ENCODE measurements at places on chromosomes 6 and 20.

DNA sequence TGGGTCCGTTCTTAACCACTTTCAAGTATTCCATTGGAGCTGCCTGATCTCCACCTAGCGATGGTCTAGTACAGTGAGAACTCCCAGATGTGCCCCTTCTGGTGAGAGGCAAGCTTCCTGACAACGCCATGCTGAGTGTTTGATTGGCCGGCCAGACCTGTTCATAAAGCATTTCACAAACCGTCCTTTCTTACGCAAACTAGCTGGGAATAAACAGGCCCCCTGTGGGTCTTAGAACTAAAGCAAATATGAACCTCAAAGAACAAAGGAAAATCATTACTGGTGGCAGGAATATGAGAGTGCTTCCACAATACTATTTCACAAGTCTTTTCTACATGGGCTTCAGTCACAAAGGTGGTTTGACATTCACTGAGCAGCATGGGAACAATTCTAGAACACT is 15.6 kb upstream of the GCNT2 start:
- no peak for DNase-seq

GRCh38 chr6:137246791-137247202 is 27.6 kb upstream of the IFNGR1 start:
- no peak for DNase-seq

- peak; percentile 82 for DNase-seq
Observed at GRCh38 chr6:29737707-29738630, 14.7 kb downstream of the HLA-F start.

GRCh38 chr6:158002951-158003853 is 21.5 kb downstream of the SYNJ2 start:
- DNase-seq, result no peak

DNA sequence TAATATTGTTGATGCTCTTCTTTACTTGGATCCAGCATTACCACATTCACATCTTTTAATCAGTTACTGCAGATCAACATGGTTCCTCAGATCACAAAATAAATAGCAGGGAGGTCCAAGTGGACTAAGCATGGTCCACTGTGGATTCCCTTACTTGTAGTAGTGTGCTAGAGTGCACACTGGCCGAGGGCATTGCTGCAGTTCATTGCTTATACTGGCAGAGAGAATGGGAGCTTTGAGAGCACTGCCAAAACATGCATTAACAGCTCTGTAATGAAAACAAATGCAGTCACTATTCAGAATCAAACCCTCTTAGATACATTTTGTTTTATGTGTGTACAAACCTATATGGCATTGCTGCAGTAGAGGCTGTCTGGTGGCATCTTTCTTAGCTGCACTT is 471.5 kb downstream of the CD109 start:
- DNase-seq, result no peak

DNA sequence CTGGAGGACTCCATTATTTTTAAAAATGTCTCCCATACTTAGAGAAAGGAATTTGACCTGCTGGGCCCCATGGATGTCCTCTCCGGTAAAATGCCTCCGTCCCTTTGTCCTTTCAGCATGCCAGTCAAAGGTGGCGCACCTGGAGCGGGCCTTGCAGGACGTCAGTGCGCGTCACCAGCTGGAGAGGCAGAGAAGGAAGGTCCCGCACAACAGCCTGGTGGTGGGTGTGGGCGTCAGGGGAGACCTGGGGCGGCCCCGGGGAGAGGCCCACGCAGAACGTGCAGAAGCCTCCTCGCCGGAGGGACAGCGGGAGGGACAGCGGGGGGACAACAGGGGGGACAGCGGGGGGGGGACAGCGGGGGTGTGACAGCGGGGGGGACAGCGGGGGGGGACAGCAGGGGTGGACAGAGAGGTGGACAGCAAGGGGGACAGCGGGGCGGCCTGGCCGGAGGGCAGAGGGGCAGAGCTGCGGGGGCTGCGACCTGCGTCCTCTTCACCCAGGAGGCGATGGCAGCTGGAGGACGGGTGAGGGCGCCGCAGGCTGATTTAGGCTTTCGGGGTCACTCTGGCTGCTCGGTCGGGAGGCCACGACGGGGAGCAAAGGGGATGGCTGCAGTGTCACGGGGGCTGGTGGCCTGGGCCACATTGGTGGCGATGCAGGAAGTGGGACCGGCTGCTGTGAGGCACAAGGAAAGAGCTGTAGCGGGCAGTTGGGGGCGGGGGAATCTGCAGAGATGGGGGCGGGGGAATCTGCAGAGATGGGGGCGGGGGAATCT is 859 bp upstream of the KIF25 start:
- no peak for DNase-seq
